ENCODE measurements at places on chromosomes 12 and 14.

DNA sequence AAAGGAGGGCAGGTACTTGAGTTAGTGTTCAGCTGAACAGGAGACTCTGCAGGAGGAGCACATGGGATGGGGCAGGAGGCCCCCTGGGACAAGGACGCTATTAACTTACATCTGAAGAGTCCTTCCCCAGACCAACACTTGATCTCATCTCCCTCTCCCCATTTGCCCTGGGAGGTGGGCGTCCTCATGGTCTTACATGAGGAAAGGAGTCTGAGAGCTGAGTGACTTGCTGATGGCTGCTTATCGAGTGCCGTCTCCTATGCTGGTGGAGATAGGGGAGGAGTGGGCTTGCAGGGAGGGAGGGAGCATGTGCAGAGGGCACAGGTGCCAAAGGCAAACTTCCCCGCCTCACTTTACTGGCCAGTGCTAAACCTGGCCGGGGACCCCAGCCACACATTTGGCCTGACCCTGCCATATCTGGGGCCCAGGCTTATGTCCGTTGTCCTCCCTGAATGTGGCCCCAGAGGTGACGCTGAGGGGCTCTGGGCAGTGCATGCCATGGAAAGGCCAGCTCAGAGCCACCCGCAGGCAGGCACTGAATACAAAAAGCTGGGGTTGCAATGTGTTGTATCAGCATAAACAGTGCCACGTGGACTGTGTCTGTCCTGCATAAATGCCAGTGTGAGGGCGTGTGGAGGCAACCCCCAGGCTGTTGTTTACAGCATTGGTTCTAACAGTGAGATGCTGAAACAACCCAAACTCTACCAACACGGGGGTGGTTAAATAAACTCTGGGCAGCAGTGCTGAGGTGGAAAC lies 29.4 kb downstream of the FAIM2 start:
- H3K27ac ChIP-seq: no peak overlapping the region
- H3K27me3 ChIP-seq: no peaks in the 10 kb centered on the region
- DNase-seq: no peak
- no peaks in the 10 kb centered on the region for H3K36me3 ChIP-seq
- no peak overlapping the region for H3K4me3 ChIP-seq

- no peaks in the 10 kb centered on the region for H3K36me3 ChIP-seq
- peak within 1 kb of the TSS; percentile 73 for H3K4me3 ChIP-seq
- peak within 1 kb of the TSS; percentile 93 for H3K27ac ChIP-seq
- no peaks in the 10 kb centered on the region for H3K4me1 ChIP-seq
These were observed at the start of gene HECTD1 for GRCh38 chr14:31207755-31208545. Gene HECTD1 (minus strand): TSS chr14:31207793. CDS start chr14:31205936, 1,857 bp downstream.

GRCh38 chr12:56810918-56811317 lies 47.8 kb downstream of the HSD17B6 start:
- no peaks in the 10 kb centered on the region for H3K4me1 ChIP-seq
- DNase-seq: no peak
- H3K27ac ChIP-seq: no peak overlapping the region
- no peaks in the 10 kb centered on the region for H3K36me3 ChIP-seq

DNA sequence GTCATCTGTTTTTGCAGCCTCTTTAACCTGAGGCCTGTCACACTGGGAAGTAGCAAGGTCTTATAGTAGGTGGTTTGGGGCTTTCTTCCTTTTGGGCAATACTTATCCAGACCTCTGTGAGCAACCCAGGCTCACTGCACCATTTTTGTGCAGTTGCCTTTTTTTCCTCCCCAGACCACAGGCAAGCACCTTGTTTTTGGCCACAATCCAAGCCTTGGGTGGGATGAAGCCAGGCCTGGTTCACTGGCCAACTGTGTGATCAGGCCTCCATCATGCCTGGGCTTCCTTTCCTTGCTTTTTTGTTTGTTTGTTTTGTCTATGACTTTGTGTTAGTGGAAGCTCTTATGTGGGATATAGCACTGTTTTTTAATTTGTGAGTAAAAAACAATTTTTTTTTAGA lies 71.7 kb downstream of the DNAH10 start:
- DNase-seq: no peak
- H3K36me3 ChIP-seq: no peaks in the 10 kb centered on the region
- no peak overlapping the region for H3K4me3 ChIP-seq
- H3K27me3 ChIP-seq: no peaks in the 10 kb centered on the region
- H3K4me1 ChIP-seq: no peaks in the 10 kb centered on the region
- no peak overlapping the region for H3K27ac ChIP-seq

DNA sequence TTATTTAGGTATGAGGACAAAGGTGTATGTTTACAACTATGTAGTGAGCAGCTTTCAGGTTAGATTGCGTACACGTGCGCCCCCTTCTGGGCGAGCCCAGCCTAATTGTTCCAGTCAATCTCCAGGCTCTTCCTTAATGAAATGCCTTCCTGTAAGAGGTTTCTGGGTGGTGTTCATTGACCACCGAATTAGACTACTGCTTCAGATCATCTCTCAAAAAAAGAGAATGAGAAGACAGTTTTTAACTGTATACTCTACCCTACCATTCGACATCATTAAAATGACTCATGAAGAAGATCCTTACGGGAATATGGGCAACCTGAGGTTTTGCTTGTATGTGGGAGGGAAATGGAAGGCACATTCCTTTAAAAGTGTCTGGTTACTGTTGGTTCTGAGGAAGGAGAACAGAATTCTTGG lies 2.1 kb downstream of the LUM start:
- no peak overlapping the region for H3K4me3 ChIP-seq
- DNase-seq: peak; percentile 90
- no peaks in the 10 kb centered on the region for H3K36me3 ChIP-seq
- no peaks in the 10 kb centered on the region for H3K4me1 ChIP-seq
- H3K27me3 ChIP-seq: no peaks in the 10 kb centered on the region

GRCh38 chr14:90714811-90715210 lies 101.4 kb downstream of the TTC7B start:
- no peak for DNase-seq
- H3K27ac ChIP-seq: no peak overlapping the region
- H3K4me1 ChIP-seq: peaks cover 12% of the 10 kb centered on the region

DNA sequence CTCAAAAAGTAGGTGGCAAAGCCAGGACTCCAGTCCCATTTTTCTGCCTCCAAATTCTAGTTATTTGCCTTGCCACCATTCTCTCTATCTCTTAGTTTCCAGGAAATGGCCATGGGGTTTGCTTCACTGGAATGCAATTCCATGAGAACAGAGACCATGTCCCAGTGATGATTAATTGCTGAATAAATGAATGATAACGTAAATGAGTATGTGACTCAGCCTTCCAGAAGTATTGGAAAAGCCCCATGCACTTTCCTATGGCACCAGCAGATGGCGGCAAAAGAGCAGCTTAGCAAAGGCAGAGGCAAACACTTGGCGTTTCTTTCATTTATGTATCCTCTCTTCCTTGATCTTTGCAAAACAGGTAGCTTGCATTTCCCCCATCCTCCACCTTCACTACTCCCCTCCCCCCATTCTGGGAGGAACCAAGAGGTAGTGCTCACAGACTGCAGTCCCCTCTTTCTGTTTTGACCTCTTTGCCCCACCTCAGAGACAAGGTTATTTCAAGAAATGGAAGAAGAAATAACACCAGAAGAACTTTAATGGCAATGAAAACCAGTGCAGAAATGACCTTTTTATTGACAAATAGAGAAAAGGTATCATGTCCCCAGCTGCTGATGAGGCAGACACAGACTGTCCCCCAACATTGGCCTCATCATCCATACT lies 21.3 kb downstream of the TBX3 start:
- peaks cover 51% of the 10 kb centered on the region for H3K27me3 ChIP-seq
- H3K4me3 ChIP-seq: no peak overlapping the region
- no peak overlapping the region for H3K27ac ChIP-seq
- no peaks in the 10 kb centered on the region for H3K36me3 ChIP-seq

DNA sequence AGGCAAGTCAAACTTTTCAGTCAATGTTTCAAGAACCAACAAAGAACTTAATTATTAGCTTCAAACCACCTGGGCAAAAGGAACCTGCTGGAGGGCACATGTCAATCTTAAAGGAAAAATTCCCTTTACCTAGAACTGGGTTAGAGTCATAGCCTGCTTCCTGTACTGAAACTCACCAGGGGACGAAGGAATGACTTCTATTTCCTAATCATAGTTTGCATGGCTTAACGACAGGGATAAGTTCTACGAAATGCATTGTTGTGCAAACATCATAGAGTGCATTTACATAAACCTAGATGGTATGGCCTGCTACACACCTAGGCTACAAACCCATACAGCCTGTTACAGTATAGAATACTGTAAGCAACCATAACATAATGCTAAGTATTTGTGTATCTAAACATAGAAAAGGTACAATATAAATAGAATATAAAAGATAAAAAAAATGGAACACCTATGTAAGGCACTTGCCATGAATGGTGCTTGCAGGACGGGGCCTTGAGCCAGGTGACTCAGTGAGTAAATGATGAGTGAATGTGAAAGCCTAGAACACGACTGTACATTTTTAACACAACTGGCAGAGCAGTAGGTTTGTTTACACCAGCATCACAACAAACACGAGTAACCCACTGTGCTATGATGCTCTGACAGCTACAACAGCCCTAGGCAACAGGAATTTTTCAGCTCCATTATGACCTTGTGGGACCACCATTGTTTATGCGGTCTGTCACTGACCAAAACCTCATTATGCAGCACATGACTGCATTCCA lies 234.9 kb upstream of the CAND1 start:
- H3K4me1 ChIP-seq: peaks cover 4% of the 10 kb centered on the region
- H3K27ac ChIP-seq: no peak overlapping the region
- DNase-seq: no peak
- no peaks in the 10 kb centered on the region for H3K36me3 ChIP-seq
- H3K27me3 ChIP-seq: no peaks in the 10 kb centered on the region

GRCh38 chr14:55117803-55118441 lies 11.1 kb upstream of the LGALS3 start:
- H3K27ac ChIP-seq: no peak overlapping the region
- no peaks in the 10 kb centered on the region for H3K36me3 ChIP-seq
- DNase-seq: no peak
- H3K4me3 ChIP-seq: no peak overlapping the region

DNA sequence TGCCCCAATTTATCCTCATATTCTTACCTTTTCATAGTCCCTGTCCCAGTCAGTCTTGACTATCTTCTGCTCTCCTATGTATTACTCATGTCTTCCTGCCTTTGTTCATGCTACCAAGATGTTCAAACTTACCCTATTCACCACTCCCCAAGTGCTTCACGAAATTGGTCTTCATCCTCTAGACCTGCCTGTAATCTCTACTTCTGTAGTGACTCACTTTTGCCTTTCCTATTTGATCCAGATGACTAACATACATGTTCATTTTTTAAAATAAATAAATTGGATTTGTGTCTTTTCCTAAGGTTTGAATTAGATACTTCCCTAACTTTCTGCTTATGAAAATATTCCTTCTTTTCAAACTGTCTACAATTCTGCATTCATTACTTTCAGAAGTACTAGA lies 107.7 kb upstream of the PPM1H start:
- H3K36me3 ChIP-seq: no peaks in the 10 kb centered on the region
- H3K27me3 ChIP-seq: no peaks in the 10 kb centered on the region
- DNase-seq: no peak
- H3K27ac ChIP-seq: no peak overlapping the region
- H3K4me3 ChIP-seq: no peak overlapping the region

- no peak overlapping the region for H3K27ac ChIP-seq
- H3K4me3 ChIP-seq: no peak overlapping the region
- no peaks in the 10 kb centered on the region for H3K27me3 ChIP-seq
- peaks cover 3% of the 10 kb centered on the region for H3K4me1 ChIP-seq
These were observed 69.3 kb downstream of the PRMT8 start for GRCh38 chr12:3560295-3560620.

DNA sequence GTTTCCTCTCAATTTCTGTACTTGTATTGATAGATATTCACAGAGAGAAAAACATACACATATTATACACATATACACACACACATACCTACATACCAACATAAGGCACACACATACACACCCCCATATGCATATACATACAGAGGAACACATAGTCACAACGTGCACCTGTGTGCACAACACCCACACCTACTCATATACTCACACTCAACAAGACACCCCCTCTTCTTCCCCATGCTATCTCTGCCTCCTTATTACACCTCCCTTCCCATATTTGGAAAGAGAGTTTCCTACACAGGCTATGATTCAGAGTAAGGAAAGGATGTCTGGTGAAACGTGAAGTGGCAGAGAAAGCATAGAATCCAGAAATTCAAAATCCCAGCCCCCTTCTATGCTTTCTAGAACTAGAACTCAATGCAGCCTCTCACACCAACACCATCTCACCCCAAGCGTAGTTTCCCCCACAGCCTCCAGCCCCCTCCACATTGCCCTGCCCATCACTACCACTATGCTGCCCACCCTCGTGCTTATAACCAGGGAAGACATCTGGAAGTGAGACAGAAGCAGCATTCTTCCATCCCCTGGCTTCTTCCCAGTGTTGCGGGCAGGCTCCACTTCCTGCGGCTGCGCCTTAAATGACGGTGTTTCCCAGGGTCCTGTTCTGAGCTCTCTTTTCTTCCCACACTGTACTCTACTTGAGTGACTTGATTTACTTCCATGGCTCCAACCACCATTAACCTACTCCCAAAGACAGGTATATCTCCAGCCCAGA lies 2.4 kb downstream of the RNASE8 start:
- no peaks in the 10 kb centered on the region for H3K36me3 ChIP-seq
- DNase-seq: no peak
- no peak overlapping the region for H3K27ac ChIP-seq
- no peaks in the 10 kb centered on the region for H3K27me3 ChIP-seq

DNA sequence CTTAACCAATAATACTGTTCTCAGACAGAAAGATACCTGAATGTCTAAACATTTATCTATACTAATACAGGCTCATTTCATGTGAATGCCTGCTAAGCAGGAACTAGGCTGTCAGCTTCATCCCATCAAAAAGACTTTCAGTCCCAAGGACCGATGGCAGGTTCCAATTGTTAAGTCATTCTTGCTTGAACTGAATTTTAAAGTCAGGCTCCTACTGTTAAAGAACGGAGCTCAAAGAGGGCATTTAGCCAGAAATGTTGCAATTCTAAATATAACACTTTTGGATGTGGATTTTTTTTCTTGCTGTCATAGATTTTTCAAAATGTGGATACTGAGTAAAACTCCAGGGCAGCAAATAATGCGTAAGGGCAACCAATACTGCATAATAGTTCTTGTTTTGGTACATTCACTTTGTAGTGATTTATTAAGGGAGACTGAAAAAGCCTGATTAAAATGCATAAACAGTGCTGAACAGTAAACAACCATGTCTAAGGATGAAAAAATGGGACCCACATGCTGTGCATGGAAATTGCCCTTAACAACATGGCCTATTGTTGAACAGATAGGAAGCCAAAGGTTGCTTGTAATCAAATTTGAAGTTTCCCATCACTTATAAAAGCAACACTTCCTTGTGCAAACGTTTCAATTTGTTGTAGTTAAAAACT lies 38.6 kb upstream of the DBX2 start:
- no peaks in the 10 kb centered on the region for H3K27me3 ChIP-seq
- H3K4me1 ChIP-seq: no peaks in the 10 kb centered on the region
- H3K36me3 ChIP-seq: peaks cover 2% of the 10 kb centered on the region
- DNase-seq: no peak
- no peak overlapping the region for H3K27ac ChIP-seq

GRCh38 chr12:16359512-16360491 lies 12.4 kb downstream of the MGST1 start:
- H3K4me3 ChIP-seq: no peak overlapping the region
- peaks cover 1% of the 10 kb centered on the region for H3K27me3 ChIP-seq
- DNase-seq: peak; percentile 41
- peaks cover 45% of the 10 kb centered on the region for H3K36me3 ChIP-seq
- no peaks in the 10 kb centered on the region for H3K4me1 ChIP-seq

GRCh38 chr14:65080960-65081747 lies 21.2 kb downstream of the MAX start:
- DNase-seq: no peak
- H3K27ac ChIP-seq: no peak overlapping the region
- no peak overlapping the region for H3K4me3 ChIP-seq
- peaks cover 24% of the 10 kb centered on the region for H3K36me3 ChIP-seq

All from H1 (cell line).